Tibial artery (tissue), 4 donors: ENCODE measurements at places on chromosomes 13 and 19.

DNA sequence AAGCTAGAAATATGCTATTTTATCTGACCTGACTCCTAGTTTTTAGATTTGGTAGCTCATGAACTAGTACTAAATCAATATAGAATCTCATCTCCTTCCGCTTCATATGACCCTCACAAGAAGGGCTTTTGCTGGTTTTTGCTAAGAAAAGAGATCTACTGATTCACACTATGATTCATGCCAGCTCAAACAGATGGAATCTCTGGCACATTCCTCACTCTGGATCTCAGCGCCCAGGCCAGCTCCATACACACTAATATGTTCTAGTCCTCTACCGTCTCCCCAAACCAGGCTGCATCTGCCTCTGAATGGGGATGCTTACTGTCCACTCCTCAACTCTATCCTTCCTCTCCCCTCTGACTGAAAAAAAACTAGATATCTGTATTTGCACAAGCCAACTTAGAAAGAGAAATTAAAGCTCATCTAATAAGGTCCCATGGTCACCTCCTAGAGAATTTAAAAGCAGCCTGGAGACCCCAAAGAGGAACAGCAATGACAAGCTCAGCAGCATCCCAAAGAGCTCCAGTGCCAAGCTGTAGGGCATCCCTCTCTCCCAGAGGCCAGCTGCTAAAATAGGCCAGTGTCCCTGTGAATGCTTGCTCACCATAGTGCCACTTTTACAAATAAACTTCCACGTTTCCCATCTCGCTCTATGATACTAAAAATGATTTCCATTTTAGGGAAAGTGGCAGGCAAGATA lies 74.9 kb downstream of the LHFPL6 start:
- DNase-seq: peak; percentile 68

DNA sequence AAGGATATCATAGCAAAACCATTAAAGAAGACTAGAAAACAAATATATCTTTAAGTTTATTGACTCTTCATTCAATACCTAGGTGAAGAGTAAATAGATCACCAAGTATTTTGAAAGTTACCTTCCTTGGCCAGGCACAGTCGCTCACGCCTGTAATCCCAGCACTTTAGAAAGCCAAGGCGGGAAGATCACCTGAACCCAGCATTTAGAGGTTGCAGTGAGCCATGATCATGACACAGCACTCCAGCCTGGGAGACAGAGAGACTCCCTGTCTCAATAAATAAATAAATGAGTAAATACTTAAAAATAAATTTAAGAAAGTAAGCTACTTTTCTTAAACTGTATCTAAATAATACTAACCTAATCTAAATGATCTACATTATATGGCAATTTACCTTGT lies 8.9 kb upstream of the WBP4 start:
- no peak for DNase-seq

DNA sequence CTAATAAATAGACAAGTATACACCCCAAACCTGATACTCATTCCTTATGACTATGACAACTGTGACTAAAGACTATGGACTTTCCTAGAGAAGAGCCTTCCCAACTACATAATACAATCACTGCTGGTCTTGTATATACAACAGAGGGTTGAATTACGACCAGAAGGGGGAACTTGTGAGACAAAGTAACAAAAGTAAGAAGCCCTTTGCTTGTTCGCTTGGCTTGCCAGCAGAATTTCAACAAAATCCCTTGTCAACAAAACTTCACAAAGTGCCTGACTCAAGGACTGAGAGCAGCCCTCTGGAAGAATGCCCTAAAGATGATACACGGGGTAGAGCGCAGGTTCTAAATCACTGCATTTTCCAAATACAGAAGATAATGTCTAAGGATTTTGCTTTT lies 99.4 kb downstream of the WASF3 start:
- no peak for DNase-seq

GRCh38 chr13:29266756-29267733 lies 328.4 kb downstream of the SLC7A1 start:
- no peak for DNase-seq

GRCh38 chr19:5775668-5776309 lies 8.8 kb downstream of the PRR22 start:
- DNase-seq: no peak

DNA sequence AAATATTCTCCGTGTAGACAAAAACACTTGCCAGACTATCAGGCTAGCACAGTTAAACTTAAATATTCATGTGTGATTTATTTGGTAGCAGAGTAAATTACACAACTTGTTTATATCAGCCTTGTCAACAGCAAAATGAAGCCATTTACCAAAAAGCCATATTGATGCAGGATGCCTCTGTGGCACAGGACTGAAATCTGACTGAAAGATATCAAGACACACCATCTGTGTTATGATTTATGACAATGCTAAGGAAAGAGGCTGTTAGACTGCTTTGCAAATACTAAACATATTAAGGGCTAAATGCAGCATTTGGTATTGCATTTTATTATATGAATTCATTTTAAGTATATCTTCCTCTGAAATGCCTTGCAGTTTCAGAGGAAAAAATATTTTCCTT lies 44.8 kb upstream of the FNDC3A start:
- DNase-seq: no peak

DNA sequence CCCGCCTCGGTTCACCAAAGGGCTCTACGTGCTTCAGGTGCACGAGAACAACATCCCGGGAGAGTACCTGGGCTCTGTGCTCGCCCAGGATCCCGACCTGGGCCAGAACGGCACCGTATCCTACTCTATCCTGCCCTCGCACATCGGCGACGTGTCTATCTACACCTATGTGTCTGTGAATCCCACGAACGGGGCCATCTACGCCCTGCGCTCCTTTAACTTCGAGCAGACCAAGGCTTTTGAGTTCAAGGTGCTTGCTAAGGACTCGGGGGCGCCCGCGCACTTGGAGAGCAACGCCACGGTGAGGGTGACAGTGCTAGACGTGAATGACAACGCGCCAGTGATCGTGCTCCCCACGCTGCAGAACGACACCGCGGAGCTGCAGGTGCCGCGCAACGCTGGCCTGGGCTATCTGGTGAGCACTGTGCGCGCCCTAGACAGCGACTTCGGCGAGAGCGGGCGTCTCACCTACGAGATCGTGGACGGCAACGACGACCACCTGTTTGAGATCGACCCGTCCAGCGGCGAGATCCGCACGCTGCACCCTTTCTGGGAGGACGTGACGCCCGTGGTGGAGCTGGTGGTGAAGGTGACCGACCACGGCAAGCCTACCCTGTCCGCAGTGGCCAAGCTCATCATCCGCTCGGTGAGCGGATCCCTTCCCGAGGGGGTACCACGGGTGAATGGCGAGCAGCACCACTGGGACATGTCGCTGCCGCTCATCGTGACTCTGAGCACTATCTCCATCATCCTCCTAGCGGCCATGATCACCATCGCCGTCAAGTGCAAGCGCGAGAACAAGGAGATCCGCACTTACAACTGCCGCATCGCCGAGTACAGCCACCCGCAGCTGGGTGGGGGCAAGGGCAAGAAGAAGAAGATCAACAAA lies 2.6 kb downstream of the PCDH17 start:
- peak; percentile 25 for DNase-seq

GRCh38 chr13:106234636-106235035 lies 300.8 kb downstream of the EFNB2 start:
- no peak for DNase-seq

GRCh38 chr19:32311371-32311770 lies 34.0 kb upstream of the ZNF507 start:
- no peak for DNase-seq

GRCh38 chr13:80787604-80788003 lies 446.7 kb upstream of the SPRY2 start:
- no peak for DNase-seq

DNA sequence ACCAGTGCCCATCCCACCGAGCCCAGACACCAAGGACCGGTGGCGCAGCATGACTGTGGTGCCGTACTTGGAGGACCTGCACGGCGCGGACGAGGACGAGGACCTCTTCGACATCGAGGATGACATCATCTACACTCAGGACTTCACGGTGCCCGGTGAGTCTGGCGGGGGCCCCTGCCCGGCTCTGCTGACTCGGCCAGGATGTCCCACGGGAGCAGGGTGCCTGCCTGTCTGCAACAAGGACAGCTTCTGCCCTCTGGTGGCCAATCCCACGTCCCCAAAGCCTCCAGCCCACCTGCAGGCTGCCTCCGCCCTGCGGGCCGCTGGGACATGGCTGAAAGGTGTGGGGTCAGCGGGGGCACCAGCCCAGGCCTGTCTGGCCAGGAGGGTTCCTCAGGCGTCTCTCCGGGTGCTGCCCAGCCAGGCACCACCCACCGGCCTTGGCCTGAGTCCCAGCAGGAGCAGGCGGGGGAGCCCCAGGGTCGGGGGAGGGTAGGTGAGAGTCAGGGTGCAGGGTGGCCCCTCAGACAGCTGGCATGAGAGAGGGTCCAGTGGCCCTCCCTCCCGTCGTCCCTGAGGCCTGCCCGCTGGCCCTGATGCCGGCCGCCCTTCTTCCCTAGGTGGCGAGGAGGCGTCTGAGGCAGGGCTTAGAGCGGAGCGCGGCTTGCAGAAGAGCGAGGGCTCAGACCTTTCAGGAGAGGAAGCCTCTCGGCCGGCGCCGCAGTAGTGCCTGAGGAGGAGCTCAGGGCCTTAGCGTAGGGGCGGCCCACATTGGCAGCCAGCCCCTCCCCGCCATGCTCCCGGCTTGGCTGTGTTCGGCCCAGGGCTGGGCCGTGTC lies 14.6 kb downstream of the CBARP start:
- DNase-seq: no peak

- DNase-seq: no peak
Measured at GRCh38 chr13:113822266-113822665, 41.6 kb downstream of the GAS6 start.

DNA sequence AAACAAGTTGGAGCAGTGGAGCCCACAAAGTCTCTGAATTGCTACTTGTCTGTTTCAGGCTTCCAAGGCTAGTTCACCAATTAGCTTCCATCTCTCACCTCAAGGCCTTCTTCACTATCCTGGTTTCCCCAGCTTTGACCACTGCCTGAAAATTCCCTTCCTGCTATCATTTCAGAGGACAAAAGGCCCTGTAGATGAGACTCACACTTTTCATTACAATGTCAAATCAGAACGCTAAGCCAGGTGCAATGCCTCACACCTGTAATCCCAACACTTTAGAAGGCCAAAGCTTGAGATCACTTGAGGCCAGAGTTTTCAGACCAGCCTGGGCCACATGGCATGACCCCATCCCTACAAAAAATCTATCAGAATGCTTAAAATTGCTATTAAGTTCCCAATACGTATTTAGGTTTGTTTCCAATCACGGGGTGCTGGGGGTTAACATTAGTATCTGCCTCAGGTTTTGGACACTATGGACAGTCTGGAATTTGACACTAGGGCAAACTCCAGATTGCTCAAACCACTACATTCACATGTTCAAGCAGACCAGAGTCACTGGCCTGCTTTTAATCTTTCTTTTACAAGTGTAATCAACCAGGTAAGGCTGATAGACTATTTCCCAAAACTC lies 5.5 kb downstream of the TPT1 start:
- DNase-seq: no peak

DNA sequence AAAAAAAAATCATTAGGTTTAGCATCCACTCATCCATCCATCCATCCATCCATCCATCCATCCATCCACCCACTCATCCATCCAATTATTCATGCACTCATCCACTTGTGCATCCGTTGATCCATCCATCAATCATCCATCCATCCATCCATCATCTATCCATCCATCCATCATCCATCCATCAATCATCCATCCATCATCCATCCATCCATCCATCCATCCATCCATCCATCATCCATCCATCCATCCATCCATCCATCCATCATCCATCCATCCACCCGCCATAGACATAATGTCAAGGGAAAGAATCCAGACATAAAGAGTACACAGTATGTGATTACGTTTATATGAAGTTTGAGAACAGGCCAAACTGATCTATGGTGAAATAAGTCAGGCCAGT lies 9.0 kb upstream of the SELENOW start:
- DNase-seq: no peak

DNA sequence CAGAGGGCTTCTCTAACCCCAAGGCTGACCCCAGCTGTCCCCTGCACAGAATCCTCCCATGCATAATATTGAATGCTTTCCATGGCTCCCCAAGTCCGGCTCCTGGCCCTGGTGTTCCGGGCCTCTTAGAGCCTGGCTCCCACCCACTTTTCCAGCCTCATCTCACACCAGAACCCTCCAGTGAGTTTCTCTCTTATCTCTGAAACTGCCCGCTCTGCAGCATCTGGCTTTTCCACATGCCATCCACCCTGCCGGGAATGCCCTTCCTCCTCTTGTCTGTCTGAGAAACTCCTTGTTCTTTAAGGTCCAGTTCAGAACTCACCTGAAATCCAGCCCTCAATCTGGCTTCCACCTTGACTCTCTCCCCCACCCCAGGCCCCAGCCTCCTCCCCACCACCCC lies 6.8 kb downstream of the SYNGR4 start:
- DNase-seq: no peak

DNA sequence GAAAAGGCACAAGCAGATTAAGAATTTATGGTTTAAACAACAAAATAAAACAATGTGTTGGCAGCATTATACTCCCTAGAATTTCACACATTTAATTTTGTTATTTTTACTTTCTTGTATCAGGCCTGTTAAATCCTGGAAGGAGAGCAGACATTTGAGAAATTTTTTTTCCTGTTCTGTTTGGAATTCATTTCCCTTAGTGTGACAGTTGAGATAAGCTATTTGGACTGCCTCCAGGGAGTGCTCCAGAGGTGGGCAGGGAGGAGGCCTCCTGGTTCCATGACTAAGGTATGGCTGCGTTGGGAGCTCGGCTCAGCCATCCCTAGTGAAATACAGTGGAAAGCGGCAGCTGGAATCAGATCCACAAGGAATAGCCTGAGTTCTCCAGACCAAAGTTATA lies 185.7 kb downstream of the KCNRG start:
- DNase-seq: no peak

DNA sequence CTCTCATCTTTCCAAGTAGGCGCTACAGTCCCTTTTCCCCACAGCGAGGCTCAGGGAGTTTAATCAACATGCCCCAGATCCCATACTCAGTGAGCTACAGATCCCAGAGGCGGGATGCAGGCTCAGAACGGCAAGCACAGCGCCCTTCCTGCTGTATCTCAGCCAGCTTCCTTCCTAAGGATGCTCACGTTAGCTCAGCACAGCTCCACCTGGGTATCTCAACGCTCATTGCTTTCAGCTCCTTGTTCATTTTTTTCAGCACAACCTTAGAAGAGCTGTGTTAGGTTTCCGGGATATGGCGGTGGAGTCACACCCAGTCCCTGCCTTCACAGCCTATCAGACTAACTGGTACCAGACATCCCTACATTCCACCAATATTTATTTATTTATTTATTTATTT lies 3.1 kb upstream of the MEGF8 start:
- no peak for DNase-seq

- DNase-seq: no peak
Measured at GRCh38 chr13:62687732-62688131, 1272.1 kb upstream of the PCDH20 start.

DNA sequence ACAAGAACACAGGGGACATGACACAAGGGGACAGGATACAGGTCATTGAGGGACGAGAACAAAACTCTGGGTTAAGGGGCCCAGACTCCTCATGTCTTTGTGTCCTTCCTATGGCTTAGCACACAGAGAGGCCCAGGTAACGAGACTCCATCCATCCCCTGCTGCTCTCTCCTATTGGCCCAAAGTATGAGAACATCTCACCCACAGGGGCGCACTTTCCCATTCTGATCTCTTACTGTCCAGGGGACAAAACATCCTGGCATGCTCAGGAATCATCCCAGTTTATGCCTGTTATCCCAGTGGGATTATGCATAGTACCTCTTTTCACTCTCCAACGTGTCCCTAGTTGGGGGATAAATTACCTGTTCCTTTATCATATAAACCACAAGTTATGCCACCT lies 19.2 kb downstream of the C13orf42 start:
- no peak for DNase-seq
